ENCODE measurements at places on chromosomes 2 and 18. TPM values are rescaled to one million over a fixed set of nuclear protein-coding genes. Genes with fewer than 3 reads are reported as not detected.

PDCD1 gene
- total RNA-seq, result not detected

DSC2 gene
- total RNA-seq, result 22.7 TPM

DLX2 gene
- total RNA-seq, result 0.79 TPM

CHST9 gene
- total RNA-seq, result 26.5 TPM

COL6A3 gene
- total RNA-seq, result 2.1 TPM

COL3A1 gene
- 29.2 TPM for total RNA-seq

SMC6 gene
- total RNA-seq, result 41.3 TPM

POTEE gene
- total RNA-seq, result 8.0 TPM

ADD2 gene
- total RNA-seq, result not detected

EN1 gene
- 0.37 TPM for total RNA-seq

ASPRV1 gene
- total RNA-seq, result 0.66 TPM

GPR39 gene
- total RNA-seq, result 26.8 TPM

KCNS3 gene
- total RNA-seq, result 0.14 TPM

TMEM178A gene
- total RNA-seq, result not detected

ZBTB7C gene
- total RNA-seq, result 0.39 TPM

KCNIP3 gene
- not detected for total RNA-seq

IL1F10 gene
- not detected for total RNA-seq

RMC1 gene
- 12.1 TPM for total RNA-seq

UXS1 gene
- 71.5 TPM for total RNA-seq

SLC19A3 gene
- total RNA-seq, result 98.5 TPM

CAPN13 gene
- total RNA-seq, result 3.3 TPM

IL1RN gene
- not detected for total RNA-seq

GPBAR1 gene
- total RNA-seq, result 0.29 TPM

SPR gene
- 49.6 TPM for total RNA-seq

TBR1 gene
- 0.11 TPM for total RNA-seq

PLCL1 gene
- total RNA-seq, result 1.6 TPM

SCYGR4 gene
- not detected for total RNA-seq

HOXD13 gene
- total RNA-seq, result not detected

GALNT5 gene
- total RNA-seq, result 6.8 TPM

LINC00305 gene
- not detected for total RNA-seq

SCN7A gene
- total RNA-seq, result 0.23 TPM

FAM161A gene
- 9.8 TPM for total RNA-seq

CCBE1 gene
- total RNA-seq, result 0.44 TPM

CDCA7 gene
- total RNA-seq, result 58.1 TPM

TWIST2 gene
- not detected for total RNA-seq

TOGARAM2 gene
- total RNA-seq, result 0.61 TPM

ALLC gene
- not detected for total RNA-seq

RRM2 gene
- 169 TPM for total RNA-seq

TXNDC2 gene
- not detected for total RNA-seq

MLPH gene
- not detected for total RNA-seq
